Eye (tissue), 1 donor: ENCODE measurements at places on chromosomes 2 and 18.

- DNase-seq, result no peak
Observed at GRCh38 chr2:10039658-10040410, 3.5 kb upstream of the KLF11 start.

DNA sequence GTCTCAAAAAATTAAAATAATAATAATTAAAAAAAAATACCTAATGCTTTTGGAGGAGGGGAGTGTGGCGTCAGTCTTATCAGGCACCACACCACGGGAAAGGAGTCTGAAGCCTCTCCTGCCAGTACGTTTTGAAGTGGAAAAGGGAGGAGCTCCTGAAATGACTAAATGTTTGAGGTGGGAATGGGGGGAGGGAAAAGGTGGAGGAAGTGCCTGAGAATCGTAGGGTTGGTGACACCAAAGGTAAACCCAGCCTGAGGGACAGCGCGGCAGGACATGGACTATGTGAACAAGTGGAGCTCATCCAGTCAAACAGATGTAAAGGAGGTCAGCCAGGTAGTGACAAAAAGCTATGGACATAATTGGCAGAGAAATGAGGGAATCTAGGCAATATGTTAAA, 42.2 kb upstream of the EPHA4 start:
- no peak for DNase-seq

GRCh38 chr2:21422050-21422449, 298.3 kb downstream of the TDRD15 start:
- DNase-seq, result peak; percentile 30

- no peak for DNase-seq
Observed at GRCh38 chr18:38047820-38048219, 482.2 kb upstream of the CELF4 start.

- no peak for DNase-seq
Observed at GRCh38 chr2:11652553-11652952, 17.4 kb downstream of the NTSR2 start.

DNA sequence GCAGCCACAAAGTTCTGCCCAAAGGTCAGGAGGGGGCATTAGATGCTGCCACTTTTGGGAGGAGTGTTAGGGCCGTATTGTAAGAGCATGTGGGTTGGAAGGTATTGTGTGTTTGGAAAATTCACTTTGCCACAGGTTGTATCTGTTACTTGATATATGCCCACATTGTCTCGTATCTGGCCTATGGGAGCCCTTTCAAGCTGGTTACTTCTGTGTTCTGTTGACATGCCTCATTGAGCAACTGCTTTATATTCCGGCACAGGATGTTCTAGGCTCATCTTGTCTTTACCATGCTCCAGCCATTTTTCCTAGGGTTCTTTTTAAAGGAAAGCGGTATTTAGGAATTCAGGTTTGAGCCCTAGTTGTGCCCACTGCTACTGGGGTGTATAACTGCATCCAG, 6.0 kb downstream of the ADNP2 start:
- no peak for DNase-seq

- no peak for DNase-seq
Observed at GRCh38 chr2:20675701-20676352, 8.9 kb downstream of the GDF7 start.

DNA sequence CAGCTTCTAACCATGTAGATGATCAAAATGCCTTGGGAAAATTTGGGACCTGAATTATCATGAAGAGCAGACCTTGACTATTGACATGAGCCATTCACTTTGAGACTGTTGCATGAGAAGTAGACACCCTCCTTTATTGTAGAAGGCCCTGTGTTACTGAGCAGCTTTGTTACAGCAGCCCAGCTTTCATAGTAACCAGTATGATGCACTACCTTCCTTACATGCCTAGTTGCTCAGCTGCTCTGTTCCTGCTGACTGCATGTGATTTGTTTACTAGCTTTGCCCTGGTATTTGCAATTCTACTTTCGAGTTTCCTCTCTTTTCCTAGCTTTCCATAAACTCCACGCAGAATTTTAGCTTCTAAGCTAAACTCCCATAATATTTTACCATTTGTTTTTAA, 11.2 kb upstream of the FN1 start:
- DNase-seq, result no peak

DNA sequence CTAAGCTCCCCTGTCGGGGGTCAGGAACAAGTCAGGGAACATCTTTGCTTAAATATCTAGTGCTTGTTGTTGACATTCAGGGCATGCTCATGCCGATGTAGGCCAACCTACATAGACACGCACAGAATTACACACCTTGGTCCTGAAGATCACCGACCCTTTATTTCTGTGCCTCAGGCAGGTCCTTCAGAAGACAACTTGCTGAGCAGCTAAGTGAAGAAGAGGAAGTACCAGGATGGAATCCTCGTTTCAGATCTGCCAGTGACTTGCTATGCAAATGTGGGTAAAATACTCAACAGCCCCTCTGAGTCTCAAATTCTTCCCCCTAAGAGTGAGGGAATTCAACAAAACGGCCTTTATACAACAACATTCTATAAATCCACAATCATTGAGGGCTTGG, 494.7 kb downstream of the BCL11A start:
- no peak for DNase-seq

DNA sequence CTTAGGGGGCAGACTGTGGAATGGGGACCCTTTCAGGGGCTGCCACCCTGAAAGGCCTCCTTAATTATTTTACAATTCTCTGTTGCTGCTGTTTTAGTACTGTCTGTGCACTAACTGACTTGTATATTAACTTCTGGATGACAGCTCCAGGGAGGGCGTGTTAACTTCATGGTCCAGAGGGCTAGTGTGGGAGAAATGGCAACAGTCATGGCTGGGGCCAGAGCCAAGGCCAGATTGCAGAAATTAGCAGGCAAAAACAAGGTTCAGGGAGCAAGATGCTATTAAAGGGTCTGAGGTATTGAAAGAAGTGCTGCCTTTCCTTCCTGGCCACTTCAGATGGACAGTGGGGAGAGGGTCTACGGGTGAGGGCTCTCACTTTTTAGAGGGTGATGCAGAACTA, 9.1 kb downstream of the WIPF1 start:
- DNase-seq, result no peak

GRCh38 chr2:234135750-234136221, 85.3 kb downstream of the SPP2 start:
- DNase-seq, result peak; percentile 94

- DNase-seq, result no peak
Observed at GRCh38 chr2:214740867-214741395, 68.6 kb downstream of the BARD1 start.

GRCh38 chr2:100939445-100939844, 62.6 kb upstream of the RPL31 start:
- no peak for DNase-seq

DNA sequence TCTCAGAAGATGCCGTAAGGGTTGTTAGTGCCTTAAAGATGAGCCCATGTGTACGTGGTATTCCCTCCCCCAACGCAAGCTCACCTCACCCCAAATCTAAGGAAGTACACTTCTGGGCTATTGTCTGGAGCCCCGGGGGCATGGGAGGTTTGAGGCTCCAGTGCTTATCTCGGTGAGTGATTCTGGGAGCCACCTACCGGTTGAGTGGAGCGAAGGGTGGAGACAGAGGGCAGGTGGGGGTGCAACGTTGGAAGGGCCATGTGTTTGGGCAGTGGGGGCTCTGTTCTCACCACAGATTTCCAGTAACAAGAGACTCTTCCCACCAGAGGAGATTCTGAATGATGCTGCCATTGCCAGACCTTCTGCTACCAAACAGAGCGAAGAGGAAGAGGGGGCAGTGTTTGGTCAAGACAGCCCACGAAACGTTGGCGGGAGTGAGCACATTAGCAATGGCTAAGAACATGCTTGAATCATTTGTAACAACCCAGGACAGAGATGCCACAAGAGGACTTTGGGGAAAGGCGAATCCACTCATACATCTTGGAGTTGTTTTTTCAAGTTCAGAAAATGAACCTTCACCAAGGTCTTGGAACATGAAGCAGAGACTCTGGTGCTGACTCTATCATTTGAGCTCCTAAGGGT, 38.7 kb downstream of the TWIST2 start:
- no peak for DNase-seq

DNA sequence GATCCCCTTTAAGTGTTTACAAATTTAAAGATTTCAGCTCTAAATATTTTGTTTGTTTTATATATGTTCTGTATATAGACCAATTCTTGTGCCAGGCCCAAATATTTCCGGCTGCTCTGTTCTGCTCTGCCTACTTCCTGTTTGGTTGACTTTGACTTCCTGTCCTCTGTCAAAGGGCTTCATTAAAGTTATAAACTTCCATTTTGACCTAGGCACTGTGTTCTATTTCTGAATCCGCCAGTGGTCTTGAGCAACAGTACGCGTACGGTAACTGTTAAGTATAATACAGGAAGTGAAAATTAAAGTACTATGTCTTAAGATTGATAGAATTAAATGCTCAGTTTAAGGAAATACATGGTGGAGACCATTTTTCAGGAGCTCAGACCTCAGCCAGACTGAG, 13.5 kb upstream of the REL start:
- DNase-seq, result no peak

- DNase-seq, result no peak
Observed at GRCh38 chr2:145957929-145958328, 1438.0 kb upstream of the ZEB2 start.
